ENCODE measurements at places on chromosomes 12 and 14.

- no peak for DNase-seq
Observed at GRCh38 chr14:24576771-24577170, 721 bp upstream of the CTSG start.

GRCh38 chr12:109571773-109572505 lies 1.4 kb downstream of the MMAB start:
- no peak for DNase-seq

DNA sequence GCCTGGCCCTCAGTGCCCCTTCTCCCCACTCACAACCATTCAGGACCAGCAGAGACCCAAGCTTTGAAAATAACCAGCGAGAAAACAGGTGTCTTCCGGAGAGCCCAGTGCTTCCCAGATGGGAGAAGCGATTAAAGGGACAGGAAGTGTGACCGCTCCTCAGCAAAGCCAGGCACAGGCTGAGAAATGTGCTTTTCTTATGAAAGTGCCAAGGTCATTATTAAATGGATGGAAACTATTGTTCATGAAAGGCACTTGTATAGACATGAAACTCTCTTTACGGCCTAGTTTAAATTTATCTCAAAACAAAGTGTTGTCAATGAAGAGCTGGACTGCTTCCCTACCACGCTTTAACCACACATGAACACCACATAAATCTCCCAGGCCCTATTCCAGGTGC lies 210.4 kb downstream of the SPTSSA start:
- no peak for DNase-seq

DNA sequence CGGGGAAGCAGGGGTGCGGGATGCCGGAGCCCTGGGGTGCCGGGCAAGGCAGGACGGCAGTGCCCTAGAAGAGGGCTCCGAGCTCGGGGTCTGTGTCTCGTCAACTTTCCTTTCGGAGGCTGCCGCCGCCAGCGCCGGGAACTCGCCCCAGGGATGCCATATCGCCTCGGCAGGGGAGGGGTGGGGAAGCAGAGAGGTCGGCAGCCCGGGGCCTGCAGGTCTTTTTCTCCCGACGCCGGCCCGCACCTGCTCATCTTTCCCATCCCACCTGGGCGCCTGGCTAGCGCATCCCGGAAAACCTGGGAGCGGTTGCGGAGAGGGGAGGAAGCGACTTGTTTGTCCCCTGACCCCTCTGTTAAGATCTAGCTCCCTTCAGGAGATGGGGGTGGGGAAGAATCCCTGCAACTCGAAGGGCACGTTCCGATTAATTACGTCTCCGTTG lies 547 bp downstream of the CNTN1 start:
- no peak for DNase-seq

DNA sequence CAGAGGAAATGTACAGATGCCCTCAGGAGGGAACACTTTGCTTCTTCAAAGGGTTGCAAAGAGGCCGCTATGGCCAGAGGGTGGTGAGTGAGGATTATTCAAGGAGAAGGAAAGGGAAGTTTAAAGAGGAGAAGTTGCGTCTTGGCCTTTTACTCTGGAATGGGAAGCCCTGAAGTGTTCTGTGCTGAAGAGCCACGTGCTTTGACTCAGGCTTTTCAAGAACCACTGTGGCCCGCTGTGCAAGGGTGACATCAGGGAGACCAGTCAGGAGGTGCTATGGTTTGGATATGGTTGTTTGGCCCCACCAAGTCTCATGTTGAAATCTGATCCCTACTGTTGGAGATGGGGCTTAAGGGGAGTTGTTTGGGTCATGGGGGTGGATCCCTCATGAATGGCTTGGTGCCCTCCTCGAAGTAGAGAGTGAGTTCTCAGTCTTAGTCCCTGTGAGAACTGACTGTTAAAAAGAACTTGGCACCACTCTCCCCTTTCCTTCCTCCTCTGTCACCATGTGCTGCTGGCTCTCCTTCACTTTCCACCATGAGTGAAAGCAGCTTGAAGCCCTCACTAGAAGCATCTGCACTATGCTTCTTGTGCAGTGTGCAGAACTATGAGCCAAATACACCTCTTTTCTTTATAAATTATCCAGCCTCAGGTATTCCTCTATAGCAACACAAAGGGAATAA lies 66.1 kb upstream of the DUSP6 start:
- DNase-seq, result no peak

GRCh38 chr12:52630599-52631200 lies 12.3 kb upstream of the KRT73 start:
- DNase-seq, result no peak

- DNase-seq, result no peak
Observed at GRCh38 chr14:55114720-55115119, 14.3 kb upstream of the LGALS3 start.

DNA sequence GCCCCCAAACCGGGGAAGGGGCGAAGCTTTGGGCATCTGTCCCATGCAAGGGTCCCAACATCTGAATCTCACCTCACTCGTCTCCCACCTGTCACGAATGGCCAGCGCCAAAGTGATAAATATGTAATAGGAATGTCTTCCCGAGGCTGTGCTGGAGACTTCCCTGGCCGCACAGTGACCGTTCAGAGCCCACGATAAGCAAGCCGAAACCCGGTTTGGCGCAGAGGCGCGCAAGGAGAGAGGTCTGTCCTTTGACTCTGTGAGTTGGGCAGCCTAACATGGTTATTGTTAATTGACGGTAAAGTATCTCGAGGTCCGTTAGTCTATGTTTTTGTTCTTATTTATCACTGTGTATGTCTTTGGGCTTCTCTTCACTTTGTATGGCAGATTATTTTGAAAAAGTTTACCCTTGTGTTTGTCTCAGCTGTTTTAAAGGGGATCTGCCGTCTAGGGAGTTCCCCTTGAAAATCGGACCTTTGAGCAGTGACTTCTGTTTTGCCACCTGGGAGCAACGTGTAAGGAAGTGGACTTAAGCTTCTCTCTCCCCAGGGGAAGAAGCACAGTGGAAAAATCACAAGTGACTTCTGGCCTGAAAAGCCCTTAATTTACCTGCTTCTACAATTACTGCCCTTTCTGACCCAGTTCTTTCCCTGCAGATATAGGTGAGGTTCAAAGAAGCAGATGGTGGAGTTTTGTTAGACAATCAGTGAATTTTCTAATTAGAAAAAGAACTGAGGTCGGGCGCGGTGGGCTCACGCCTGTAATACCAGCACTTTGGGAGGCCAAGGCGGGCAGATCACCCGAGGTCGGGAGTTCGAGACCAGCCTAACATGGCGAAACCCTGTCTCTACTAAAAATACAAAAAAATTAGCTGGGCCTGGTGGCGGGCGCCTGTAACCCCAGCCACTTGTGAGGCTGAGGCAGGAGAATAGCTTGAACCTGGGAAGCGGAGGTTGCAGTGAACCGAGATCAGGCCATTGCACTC lies 1.1 kb upstream of the TM9SF1 start:
- no peak for DNase-seq

DNA sequence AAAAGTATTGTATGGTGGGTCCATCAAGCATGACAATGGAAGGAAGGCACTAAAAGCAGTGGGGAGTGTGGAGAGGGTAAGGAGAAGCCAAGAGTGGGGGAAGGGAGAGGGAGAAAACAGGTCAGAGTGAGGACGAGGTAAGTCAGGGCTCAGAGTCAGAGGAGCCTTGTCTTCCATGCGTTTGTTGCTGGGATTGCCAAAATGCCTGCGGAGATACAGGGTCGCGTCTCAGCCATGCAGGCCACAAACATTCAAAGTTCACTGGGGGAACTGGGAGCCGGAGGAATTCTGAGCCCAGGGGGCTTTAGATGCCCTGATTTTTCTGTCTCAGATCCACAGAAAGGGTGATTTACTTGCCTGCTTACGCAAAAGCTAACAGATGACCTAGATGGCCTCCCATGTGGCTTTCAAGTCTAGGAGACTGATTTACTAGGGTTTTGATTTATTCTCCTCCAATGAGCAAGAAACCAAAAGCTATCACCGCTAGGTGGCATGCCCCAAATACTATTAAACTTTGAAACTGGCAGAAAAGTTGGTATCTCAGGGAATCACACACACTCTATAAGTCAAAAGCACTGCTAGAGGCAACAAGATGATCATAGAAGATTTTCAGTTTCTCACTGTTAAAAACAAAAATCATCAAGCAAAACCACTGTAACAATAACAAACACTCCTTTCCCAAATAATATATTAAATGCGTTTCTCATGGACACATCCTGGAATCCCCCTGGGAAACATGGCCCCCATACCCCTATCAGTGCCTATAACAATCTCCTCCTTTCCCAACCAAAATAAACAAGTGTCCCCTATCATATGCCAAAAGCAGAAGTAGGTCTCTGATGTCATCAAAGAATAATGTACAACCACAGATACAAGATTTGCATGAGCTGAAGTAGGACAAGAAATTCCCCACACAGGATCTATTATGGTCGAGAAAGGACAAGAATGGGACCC lies 26.6 kb upstream of the MDM1 start:
- DNase-seq, result peak; percentile 32

DNA sequence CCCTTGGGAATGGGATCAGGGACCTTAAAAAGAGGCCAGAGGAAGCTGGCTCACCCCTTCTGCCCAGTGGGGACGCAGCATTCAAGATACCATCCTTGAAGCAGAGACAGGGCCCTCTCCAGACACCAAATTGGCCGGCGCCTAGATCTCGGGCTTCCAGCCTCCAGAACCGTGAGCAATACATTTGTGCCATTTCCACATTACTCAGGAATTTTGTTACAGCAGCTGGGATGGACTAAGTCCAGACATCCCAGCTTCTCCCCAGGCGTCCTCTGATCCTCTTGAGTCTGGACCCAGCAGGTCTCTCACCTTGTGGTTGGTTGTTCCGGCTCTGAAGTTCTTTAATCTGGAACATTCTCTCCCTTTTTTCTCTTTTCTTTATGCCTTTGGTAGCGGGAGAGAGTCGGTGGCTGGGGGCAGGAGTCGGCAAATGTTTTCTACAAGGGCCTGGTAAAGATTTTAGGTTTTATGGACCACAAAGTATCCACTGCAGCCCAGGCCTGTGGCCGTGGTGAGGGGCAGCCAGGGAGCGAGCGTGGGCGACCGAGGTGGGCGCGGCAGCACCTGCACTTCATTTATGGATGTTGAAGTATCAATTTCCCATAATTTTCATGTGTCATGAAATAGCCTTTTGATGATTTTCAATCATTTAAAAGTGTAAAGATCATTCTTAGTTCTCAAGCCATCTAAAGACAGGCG lies 4.8 kb downstream of the CEP170B start:
- DNase-seq, result no peak

GRCh38 chr12:11549119-11549518 lies 100.4 kb upstream of the ETV6 start:
- no peak for DNase-seq

- DNase-seq, result no peak
Observed at GRCh38 chr14:61140271-61140670, 140.9 kb downstream of the TMEM30B start.

DNA sequence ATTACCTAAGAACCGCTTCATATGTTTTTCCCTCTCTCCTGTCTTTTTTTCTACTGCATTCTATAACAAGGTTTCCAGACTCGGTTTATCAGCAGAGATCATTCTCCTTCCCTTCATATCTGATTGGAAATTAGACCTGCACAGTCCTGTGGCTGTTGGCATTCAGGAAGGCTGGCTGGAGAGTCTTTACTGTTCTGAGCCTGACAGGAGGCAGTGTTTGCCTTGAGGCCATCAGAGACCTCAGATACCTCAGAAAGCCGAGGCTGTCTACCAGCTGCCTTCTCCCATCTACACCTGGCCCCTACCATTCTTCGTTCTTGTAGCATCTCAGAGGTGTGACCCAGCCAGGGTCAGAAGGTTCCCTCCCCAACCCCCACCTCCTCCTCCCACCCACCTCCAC lies 182.0 kb downstream of the CAND1 start:
- DNase-seq, result no peak

DNA sequence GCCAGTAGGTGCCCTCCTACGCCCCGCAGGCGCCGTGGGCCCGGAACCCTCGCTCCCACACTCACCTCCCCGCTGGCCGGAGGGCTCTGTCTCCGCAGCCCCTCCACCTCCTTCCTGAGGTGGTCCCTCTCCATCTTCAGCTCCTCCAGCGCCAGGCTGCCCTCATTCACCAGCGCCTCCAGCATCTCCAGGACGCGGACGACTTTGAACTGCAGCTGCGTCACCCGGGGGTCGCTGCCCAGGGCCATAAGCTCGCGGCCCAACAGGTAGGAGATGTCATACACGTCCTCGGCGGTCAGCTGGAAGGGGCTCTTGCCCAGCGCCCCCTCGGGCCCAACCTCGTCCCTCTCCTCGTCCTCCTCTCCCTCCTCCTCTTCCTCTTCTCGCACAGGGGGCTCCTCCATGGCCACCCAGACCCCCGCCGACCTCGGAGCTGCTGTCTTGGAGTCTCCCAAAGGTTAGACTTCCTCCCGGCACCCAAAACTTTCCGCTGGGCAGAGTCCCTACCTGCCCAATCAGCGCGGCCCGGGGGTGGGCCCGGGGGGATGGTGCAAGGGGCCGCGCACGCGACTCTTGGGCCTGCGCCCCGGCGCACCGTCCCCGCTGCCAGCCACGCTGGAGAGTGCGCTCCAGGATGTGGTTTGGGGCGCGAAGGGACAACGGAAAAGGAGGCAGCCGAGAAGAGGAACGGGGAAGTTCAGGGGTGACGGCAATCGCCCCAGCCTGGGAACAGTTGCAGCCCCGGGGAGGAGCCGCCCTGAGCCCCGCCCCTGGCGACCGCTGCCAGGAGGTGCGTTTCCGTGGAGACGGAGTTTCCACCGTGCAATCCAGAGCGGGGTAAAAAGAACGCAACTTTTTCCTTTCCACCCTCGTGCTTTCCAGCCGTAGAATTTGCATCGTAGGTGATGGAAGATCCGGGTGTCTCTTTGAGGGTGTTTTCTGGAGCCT lies at the start of gene RILPL2:
Gene RILPL2 (minus strand): TSS at position 668 of the 948 bp plus-strand sequence. CDS start 264 bp downstream, at position 404.
- DNase-seq, result peak; percentile 75

DNA sequence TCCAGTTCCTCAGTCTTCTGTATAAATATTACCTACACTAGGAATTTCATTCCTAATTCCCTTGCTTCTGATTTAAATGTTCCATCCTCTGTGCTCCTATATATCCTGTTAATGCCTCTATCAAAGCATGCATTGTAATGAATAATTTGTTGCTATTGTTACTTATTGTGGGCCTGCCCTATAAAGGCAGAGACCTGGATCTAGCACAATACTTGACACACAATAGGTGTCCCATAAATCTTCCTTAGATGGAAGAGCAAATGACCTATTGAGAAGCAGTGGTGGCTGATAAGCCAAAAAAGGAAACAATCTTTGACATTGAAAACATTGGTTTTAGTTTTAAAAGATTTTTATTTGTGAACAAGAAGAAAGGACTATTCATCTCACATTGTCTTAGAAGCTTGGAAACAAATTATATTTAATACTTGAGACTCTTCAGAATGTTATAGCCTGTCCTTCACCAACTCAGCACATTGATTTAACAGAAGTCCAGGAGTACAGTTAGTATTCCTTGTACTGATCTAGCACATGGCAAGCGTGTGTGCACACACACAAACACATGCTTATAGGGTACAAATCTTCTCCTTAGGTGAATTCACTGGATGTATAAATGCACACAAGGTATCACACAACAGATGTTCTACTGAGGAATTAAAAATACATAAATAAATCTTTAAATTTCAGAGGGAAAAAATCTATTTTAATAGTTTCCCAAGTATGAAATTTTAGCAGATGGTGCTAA lies 135.9 kb downstream of the DUSP6 start:
- DNase-seq, result no peak

All from stimulated activated CD8-positive, alpha-beta memory T cell treated with anti-CD3 and anti-CD28 coated beads, Interleukin-4, amount 100 ng/mL, for 4 hours (primary cell).